ENCODE measurements at places on chromosomes 5 and 9.

DNA sequence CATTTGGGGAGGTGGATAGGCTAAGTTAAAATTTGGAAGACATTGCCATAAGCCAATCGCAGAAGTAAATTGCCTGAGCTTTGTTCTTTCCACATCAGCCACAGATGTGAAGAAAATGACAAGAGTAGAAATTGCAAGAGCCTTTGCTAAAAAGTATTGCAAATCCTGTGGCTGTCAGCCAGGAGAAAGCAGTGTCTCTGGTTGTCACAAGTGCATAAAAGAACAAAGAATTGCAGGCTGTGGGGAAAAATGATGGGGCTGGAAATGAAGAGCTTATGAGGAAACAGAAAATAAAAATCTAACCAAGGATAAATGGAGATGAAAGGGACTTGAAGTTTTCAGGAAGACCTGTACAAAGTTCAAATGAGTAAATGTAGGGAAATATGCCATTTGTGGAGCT lies 344.8 kb downstream of the CSNK1G3 start:
- DNase-seq, result no peak

DNA sequence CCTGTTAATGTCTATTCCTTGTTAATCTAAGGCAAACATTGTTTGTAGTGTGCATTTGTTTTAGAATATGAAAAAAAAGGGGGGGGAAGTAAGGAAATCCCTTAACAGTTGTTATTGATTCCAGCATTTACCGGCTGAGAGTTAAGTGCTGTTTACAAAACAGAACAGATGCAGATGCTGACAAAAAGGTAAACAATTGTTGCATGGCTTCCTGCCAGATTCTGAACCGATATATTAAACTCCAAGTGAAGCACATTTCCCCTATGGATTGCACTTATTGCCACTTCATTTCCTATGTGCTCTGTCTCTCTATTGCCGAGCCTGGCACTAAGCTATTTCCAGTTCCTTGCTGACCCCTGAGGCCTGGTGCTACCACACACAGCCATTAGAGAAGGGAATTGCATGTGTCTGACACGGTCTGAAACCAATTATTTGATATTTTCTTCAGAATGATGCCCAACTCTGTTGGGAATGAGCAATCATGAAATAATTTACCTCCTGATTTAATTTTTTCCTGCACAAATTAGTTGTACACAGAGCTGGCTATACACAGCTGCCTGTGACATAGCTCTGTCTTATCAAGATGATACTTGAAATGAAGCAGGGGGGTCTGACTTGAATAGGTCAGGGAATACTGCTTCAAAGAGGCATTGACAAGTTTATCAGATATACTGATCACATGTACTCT lies 109.8 kb downstream of the KIAA0825 start:
- no peak for DNase-seq

DNA sequence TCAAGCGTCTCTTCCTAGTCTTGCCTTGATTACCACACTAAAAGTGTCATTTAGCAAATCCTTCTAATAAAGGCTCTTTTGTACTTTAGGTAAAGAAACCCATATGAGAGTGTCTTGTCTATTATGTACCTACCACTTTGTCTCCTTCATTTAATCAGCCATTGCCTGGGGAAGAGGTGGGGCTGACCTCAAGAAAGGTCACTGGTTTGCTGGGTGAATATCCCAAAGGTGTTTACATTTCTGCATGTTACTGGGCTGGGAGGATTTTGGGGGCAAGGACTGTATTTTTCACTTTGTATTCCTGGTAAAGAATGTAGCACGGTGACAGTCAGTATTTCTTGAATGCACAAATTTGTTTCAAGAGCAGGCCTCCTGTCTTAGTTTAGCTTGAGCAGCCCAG lies 11.9 kb upstream of the RPS23 start:
- no peak for DNase-seq

DNA sequence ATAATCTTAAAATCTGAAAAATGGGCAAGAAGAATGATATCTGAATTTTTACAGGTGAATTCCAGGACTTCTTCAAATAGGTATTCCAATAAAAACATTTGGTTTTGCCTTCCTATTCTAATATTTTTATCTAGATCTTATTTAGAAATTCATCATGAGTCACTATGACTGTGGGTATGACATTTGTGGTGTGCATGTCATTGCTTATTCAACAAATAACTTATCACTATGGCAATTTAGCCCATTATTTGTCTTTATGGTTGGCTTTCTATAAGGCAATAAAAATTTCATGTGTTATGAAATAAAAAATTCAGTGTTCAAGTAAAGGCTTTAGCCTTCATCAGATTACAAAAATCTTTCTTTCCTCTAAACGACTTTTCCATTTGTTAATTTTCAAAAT lies 1139.6 kb upstream of the NUDT12 start:
- DNase-seq, result no peak

- DNase-seq, result no peak
These were observed 12.2 kb upstream of the TEX48 start for GRCh38 chr9:114694146-114694545.

DNA sequence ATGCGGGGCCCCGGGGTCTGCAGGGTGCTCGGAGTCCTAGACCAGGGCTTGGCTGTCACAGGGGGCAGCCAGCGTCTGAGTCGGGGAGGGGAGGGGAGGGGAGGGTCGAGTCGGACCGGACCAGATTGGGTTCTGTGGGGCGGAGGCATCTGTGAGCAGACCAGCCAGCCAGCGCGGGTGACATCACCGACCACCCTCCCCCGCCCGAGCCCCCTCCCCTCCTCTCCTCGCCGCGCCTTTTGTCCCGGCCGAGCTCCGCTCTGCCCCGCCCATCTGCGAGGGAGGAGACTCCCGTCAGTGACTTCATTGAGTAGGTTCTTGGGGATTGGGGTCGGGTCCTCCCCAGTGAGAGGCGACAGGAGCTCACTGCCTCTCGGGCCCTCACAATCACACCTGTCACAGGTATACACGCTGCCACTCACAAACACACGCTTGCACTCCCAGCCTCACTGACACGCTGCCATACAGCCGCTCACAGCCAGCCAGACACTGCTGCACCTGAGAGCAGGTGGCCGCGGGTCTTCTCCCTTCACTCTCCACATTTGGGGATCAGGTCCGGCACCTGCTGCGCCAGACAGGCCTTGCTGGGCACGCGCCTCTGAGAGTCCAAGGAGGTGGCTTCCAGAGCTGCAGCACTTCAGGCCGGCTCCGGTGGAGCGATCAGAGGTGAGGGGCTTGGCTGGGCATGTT lies 546 bp downstream of the DNAJB5 start:
- no peak for DNase-seq

- DNase-seq, result peak; percentile 78
These were observed 243.8 kb downstream of the BNC2 start for GRCh38 chr9:16626577-16627130.

DNA sequence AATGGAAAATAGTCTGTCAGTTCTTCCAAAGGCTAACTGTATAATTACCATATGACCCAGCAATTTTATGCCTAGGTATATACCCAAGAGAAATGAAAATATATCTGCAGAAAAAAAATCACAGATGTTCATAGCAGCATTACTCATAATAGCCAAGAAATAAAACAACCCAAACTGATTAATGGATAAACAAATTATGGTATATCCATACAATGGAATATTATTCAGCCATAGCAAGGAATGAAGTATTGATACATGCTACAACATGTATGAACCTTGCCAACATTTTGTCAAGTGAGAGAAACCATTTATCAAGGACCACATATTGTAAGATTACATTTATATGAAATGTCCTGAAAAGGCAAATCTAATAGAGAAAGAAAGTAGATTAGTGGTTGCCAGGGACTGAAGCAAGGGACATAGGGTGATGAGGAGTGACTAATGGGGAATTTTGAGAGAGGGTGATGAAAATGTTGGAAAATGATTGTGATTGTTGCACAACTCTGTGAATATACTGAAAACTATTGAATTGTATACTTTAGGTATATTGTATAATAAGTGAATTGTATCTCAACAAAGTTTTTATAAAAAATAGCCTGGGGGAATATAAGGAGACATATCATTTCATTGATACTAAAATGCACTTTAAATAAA lies 114.4 kb downstream of the PBX3 start:
- DNase-seq, result no peak

DNA sequence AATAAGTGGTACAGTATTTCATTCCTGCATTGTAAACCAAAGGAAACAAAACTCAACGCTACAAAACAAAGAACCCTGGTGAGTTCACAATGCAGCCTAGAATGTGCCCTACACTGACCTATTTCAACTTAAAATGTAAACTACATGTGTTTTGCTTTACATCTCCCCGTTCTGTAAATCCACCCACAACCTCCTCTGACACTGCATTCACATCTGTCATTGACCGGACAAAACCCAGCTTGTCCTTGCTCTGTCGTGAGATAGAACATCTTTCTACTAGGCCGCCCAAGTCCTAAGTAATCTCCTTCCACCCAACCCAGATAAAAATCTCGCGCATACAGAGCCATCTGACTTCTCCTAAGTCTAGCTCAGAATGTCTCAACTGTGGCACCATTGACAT lies 6.1 kb upstream of the VLDLR start:
- no peak for DNase-seq

DNA sequence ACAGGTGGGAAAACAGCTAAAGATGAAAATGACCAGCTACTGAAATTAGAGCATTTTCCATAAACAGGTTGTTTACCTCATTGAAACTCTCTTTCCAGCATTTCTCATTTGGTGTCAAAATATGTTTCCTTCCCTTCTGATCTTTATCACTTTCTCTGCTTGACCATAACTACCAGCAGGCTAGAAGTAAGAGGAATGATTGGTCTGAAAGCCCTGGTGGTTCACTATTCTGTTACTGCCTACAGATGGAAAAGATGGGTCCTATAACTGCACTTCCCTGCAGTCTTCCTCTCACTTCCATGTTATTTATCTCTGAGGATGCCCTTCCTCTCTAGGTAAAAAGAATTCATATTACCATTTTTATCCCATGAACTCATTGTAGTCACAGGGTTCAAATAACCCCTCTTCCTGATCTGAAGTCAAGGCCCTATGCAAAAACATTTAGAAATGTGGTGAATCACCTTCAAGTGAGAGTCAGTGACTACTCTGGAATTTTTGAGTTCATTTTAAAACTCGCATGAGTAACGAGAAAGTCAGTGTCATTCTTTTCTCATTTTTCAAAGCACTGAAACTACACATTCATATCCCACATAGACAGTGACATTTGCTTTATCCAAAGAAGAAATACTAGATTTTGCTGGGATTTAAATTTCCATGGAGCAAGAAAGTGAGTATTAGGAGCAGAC lies 51.7 kb downstream of the ZNF474 start:
- peak; percentile 43 for DNase-seq

- no peak for DNase-seq
These were observed 26.3 kb downstream of the PTGES2 start for GRCh38 chr9:128101231-128101661.

DNA sequence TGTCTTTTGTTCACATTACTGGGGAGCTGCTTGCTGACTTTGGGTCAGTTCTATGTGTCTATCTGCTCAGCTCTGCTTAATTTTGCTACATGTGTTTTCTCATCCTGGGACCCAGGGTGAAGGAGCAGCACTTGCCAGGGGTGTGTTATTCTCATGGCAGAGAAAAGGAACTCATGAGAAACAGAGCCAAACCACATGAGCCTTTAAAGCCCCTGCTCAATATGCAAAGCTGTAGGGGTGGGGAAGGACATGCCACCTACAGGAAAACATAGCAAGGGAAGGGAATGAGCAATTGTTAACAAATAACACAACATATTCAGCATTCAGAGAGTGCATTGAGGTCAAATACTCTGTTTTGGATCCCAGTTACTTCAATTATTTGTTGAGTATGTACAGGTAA lies 290.9 kb downstream of the CDK5RAP2 start:
- DNase-seq, result no peak

DNA sequence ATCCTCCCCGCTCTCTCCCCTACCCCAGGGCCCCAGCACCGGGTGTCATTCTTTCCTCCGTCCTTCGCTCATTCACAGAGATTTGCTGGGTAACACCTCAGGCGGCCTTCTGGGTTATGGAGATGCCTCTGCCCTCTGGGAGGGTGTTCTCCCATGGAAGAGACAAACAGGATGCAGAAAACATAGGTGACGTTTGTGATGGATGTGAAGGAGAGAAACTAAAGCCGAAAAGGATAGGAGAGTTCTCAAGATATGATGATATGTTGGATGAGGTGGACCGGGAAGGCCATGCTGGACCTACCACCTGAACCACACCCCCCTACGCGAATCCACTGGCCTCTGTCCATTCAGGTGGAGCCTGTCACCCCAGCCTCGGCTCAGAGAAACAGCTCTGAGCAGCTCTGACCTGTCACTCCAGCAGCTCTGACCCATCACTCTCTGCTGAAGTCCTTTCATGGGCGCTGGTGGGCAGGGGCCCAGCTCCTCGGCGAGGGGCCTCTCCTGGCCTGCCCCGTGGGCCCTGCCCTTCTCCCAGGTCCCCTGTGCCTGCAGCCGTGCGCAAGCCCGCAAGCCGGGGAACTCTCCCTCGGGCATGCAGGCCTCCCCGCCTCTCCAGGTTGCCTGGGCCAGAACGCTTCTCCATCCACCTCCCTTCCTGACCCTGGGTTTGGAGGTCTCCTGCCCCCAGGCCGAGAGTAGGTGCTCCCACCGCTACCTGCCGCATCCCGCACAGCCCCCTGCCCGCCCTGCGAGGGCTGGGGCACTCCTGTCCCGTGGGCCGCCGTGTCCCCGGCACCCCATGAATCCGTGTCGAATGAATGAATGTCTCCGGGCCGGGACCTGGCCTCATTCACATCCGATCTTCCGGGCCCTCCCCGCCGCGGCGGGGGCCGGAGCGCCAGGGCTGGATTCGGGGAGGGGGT lies 717 bp upstream of the NCS1 start:
- DNase-seq, result no peak

GRCh38 chr5:54760182-54760935 lies 225.0 kb downstream of the ESM1 start:
- DNase-seq, result no peak

DNA sequence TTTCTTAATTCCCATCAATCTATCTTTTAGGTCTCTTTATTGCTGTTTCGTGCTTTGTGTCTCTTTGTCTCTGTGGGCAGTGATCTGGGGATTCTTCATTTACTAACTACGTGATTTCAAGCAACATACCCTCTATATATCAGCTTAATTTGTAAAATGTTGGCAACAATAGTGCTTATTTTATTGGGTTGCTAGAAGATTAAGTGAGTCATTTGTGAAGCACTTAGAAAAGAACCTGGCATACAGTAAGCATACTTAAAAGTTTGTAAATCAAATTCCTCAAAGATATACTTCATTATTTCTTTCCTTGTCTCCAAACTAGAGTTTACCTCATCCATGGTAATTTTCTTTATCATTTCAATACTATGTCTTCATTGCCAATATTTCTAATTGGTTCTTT lies 669.7 kb downstream of the MAT2B start:
- no peak for DNase-seq

DNA sequence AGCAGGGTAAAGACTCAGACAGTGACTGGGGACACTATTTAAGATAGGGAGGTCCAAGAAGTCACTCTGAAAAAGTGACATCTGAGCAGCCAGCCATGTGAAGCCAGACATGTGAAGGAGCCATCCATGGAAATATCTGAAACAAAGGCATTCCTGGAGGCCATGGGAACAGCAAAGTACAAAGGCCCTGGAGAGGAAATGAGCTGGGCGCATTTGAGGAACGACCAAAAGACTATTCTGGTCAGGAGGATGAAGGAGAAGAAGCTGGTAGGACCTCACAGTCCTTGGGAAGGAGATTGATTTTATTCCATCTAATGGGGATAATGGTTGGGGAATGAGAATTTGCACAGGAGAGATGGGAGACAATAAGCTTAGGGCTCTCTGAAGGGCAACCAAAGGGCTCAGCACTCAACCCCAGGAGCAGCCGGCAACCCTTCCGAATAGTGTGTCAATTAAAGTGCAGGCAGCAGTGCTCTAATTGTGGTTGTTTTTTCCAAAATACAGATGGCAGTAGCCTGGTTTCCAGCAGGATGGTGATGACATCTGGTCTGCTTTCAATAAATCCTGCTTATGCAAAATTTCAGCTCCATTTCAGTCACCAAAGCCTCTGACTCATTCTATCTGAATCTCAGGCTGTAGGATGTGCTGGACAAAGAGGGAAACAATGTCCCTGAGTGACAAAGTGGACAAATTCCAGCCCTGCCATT lies 26.7 kb downstream of the FOXI1 start:
- peak; percentile 27 for DNase-seq
